ENCODE measurements at places on chromosomes 7 and 10.

- no peak overlapping the region for H3K27ac ChIP-seq
- no peak overlapping the region for H3K4me3 ChIP-seq
- no peaks in the 10 kb centered on the region for H3K4me1 ChIP-seq
- no peaks in the 10 kb centered on the region for H3K36me3 ChIP-seq
Measured at GRCh38 chr7:11767148-11767547, 64.8 kb downstream of the THSD7A start.

DNA sequence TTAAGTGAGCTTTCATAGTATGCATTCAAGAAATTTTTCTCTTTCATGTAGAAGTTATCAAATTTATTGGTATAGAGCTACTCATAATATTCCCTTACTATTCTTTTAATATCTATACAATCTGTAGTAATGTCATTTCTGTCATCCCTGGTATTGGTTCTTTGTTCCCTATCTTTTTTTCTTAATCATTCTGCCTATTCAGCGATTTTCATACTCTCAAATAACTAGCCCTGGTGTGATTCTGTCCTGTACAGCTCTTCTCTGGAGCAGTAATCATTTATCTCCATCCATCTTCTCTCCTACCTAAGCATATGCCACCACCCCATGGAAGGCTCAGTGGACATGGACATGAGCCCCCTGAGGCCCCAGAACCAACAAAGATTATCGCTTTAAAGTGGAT, 213.2 kb upstream of the NEBL start:
- H3K36me3 ChIP-seq = no peaks in the 10 kb centered on the region
- no peaks in the 10 kb centered on the region for H3K27me3 ChIP-seq
- H3K4me3 ChIP-seq = no peak overlapping the region
- no peak for DNase-seq

DNA sequence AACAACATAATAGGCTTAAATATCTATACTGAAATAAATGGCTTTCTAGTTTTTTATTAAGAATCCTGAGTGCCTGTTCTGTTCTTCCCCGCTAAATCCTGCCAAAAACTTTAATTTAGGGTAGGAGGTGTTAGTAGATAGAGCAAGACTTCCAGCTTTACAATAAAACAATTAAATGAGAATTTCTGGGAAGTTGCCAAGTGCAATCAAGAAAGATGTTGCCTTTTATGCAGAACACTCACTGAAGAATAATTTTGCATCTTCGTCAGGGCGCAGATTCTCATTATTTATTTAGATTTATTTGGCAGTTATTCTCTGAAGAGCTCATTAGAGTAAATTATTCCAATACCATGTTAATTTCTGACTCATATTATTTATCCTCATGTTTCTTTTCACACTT, 103.2 kb upstream of the GPR141 start:
- H3K27me3 ChIP-seq = no peaks in the 10 kb centered on the region
- H3K4me1 ChIP-seq = no peaks in the 10 kb centered on the region
- H3K4me3 ChIP-seq = no peak overlapping the region
- H3K36me3 ChIP-seq = no peaks in the 10 kb centered on the region
- H3K27ac ChIP-seq = no peak overlapping the region
- no peak for DNase-seq

GRCh38 chr7:137519947-137520346, 176.4 kb upstream of the PTN start:
- H3K4me1 ChIP-seq = no peaks in the 10 kb centered on the region
- no peaks in the 10 kb centered on the region for H3K27me3 ChIP-seq
- H3K27ac ChIP-seq = no peak overlapping the region
- DNase-seq = no peak
- no peaks in the 10 kb centered on the region for H3K36me3 ChIP-seq
- H3K4me3 ChIP-seq = no peak overlapping the region

GRCh38 chr10:86368987-86369386, 2.4 kb upstream of the GRID1 start:
- H3K27ac ChIP-seq = no peak overlapping the region
- H3K27me3 ChIP-seq = peaks cover 35% of the 10 kb centered on the region
- H3K4me3 ChIP-seq = no peak overlapping the region
- H3K4me1 ChIP-seq = peaks cover 18% of the 10 kb centered on the region

- no peak overlapping the region for H3K27ac ChIP-seq
- no peak overlapping the region for H3K4me3 ChIP-seq
- H3K4me1 ChIP-seq = no peaks in the 10 kb centered on the region
- no peaks in the 10 kb centered on the region for H3K27me3 ChIP-seq
- no peak for DNase-seq
Measured at GRCh38 chr10:17348501-17349349, 105.7 kb downstream of the ST8SIA6 start.

DNA sequence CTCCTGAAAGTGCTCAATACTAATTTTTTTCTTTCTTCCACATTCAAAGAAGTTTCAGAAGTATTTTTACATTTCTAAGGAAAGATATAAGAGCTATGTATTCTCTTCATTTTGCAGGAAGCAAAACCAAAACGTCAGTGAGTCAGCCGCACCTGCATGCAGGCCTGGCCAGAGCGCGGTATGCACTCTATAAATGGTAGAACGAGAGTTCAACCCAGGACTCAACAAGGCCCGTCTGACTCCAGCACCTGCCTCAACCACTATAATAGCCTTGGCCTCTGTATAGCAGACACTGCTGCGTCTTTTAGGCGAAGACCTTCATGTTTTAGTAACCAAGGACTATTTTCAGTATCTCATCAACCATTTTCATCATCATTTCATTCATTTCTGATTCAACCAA, 113.2 kb downstream of the KMT2E start:
- no peaks in the 10 kb centered on the region for H3K27me3 ChIP-seq
- peaks cover 25% of the 10 kb centered on the region for H3K36me3 ChIP-seq
- no peak for DNase-seq

DNA sequence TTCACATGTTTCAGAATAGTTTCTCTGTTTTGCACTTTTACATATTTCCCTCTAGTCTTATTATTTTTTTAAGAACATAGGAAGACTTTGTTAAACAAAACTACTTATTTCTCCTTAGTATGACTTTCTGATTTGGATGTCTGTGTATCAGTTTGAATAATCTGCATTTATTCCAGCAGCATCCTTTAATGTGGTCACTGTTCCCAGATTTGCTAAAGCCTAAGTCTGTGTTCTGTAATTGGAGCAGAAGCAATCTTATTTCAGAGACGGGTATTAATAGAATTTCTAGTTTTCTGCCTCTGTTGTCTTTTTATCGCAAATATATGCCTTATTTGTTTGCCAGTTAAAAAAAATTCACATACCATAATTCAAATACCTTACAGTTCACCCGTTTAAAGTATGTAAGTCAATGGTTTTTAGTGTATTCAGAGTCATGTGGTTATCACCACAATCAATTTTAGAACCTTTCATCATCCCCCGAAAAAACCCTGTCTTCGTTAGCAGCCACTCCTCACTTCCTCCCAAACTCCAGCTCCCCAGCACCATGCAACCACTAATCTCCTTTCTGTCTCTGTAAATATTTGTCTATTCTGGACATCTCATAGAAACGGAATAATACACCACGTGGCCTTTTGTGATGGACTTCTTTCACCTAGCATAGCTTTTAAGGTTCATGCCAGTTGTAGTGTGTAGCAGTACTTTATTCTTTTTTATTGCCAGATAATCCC, 58.7 kb downstream of the INPP5F start:
- no peak overlapping the region for H3K27ac ChIP-seq
- H3K4me3 ChIP-seq = no peak overlapping the region
- no peaks in the 10 kb centered on the region for H3K27me3 ChIP-seq
- H3K36me3 ChIP-seq = no peaks in the 10 kb centered on the region

DNA sequence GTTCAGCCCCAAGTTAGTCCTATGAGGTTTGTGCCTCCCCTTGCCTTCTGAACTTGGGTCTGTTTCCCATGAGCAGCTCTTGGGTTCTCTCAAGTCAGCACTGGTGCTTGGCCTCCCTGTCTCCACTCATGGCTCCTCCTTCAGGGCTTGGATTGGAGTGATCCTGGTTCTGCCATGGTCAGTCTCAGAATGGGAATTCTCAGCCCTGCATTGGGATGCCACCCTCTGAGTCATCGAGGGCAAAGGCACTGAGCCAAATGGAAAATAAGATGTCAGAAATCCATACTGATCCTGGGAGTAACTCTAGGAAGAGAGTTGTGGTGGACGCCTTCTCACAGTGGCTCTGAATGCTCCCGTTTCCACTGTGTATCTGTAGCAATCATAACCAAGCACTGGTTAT, 233.4 kb upstream of the HABP2 start:
- no peaks in the 10 kb centered on the region for H3K4me1 ChIP-seq
- DNase-seq = no peak
- no peaks in the 10 kb centered on the region for H3K27me3 ChIP-seq
- H3K4me3 ChIP-seq = no peak overlapping the region

DNA sequence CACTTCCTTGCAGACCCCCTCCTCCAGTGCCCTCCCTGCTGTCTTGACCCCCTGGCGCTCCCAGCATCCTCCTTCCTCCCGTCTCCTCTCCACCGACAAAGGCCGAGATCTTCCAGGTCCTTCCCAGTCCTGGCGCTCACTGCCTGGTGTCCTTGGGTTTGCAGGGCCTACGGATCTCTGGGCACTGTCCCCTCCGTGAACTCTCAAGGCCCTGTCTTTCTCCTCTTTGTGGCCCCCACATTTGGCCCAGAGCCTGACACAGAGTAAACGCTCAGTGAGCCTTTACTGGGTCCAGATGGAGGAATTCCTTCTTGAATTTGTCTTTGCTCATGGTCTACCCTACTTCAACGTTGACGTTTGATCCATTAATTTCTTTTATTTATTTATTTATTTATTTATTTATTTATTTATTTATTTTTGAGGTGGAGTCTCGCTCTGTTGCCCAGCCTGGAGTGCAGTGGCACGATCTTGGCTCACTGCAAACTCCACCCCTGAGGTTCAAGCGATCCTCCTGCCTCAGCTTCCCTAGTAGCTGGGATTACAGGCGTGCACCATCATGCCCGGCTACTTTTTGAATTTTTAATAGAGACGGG, 29.7 kb downstream of the TMEM270 start:
- no peak for DNase-seq
- no peak overlapping the region for H3K4me3 ChIP-seq
- no peaks in the 10 kb centered on the region for H3K27me3 ChIP-seq
- no peaks in the 10 kb centered on the region for H3K36me3 ChIP-seq
- H3K4me1 ChIP-seq = no peaks in the 10 kb centered on the region

DNA sequence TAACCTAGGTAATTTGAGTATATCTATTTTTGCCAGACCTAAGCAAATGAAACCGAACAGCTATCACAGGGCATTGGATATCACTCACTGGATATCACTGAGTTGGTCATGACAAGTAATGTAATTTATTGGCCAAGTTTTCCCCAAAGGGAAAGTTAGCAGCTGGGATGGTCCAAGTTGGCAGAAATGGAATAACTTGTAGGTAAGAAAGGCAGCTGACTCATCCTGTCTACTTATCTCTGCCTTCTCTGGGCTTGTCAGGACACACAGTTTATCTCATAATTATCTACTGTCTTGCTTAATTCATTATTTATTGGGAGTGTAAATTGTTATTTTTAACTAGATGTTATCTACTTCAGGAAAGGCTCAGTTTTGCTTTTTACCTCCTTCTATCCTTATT, 502.0 kb upstream of the DPP6 start:
- H3K4me3 ChIP-seq = no peak overlapping the region
- no peaks in the 10 kb centered on the region for H3K4me1 ChIP-seq
- no peaks in the 10 kb centered on the region for H3K36me3 ChIP-seq
- no peak overlapping the region for H3K27ac ChIP-seq
- no peak for DNase-seq
- no peaks in the 10 kb centered on the region for H3K27me3 ChIP-seq

- DNase-seq = no peak
- no peaks in the 10 kb centered on the region for H3K27me3 ChIP-seq
- no peaks in the 10 kb centered on the region for H3K36me3 ChIP-seq
- no peak overlapping the region for H3K4me3 ChIP-seq
- no peaks in the 10 kb centered on the region for H3K4me1 ChIP-seq
Measured at GRCh38 chr7:128243273-128243672, 2.2 kb downstream of the LEP start.

- H3K4me3 ChIP-seq = no peak overlapping the region
- no peaks in the 10 kb centered on the region for H3K36me3 ChIP-seq
- no peak for DNase-seq
- H3K4me1 ChIP-seq = no peaks in the 10 kb centered on the region
Measured at GRCh38 chr10:131843089-131843595, 57.7 kb upstream of the PPP2R2D start.

DNA sequence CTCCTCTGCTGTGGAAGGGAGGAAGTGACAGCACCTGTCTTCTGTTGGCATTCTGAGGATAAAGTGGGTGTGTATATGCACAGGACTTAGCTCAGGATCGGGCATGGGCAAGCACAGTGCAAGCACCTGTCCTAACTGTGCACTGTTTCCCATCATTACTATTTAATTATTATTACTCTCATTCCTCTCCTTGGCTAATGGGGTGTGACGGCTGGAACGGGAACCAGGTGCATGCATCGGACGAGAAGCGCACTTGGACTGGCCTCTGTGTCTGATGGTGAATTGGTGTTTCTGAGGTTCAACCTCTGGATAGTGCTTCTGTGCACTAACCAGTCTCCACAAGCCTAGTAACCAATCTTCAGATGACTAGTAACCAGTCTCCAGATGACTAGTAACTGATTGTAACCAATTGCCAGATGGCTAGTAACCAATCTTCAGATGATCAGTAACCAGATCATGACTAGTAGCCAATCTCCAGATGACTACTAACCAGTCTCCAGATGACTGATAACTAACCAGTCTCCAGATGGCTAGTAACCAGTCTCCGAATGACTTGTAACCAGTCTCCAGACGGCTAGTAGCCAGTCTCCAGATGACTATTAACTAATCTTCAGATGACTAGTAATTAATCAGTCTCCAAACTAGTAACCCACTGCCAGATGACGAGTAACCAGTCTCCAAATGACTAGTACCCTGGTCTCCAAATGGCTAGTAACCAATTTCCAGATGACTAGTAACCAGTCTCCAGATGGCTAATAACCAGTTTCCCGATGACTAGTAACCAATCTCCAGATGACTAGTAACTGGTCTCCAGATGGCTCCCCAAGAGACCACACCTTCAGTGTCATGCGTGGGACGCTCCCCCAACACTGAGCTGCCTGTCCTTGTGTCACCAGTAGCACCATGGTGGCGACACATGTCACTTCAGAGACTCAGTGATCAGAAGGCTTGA, 85.8 kb downstream of the PAXIP1 start:
- H3K27ac ChIP-seq = no peak overlapping the region
- peaks cover 7% of the 10 kb centered on the region for H3K4me1 ChIP-seq
- no peaks in the 10 kb centered on the region for H3K36me3 ChIP-seq
- peaks cover 7% of the 10 kb centered on the region for H3K27me3 ChIP-seq
